Nephron progenitor cell (in vitro differentiated cells): ENCODE measurements at places on chromosomes 13 and 19.

DNA sequence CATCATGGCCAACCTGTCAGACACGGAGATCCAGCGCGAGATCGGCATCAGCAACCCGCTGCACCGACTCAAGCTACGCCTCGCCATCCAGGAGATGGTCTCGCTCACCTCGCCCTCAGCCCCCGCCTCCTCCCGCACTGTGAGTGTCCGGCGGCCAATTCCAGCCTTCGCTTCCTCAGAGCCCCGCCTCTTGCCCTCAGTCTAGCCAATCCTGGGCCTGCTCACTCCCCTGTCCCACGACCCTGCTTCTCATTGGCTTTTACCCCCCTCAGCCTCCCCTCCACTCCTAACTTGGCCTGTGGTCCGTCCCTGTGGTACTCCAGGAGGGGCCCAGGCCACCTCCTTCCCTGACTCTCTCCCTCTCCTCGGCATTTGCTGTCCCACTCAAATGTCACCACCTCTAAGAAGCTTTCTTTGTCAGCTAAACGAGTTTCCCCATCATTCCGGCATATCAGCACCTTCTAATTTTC is 12.3 kb downstream of the HRC start:
- DNase-seq, result peak; percentile 95

DNA sequence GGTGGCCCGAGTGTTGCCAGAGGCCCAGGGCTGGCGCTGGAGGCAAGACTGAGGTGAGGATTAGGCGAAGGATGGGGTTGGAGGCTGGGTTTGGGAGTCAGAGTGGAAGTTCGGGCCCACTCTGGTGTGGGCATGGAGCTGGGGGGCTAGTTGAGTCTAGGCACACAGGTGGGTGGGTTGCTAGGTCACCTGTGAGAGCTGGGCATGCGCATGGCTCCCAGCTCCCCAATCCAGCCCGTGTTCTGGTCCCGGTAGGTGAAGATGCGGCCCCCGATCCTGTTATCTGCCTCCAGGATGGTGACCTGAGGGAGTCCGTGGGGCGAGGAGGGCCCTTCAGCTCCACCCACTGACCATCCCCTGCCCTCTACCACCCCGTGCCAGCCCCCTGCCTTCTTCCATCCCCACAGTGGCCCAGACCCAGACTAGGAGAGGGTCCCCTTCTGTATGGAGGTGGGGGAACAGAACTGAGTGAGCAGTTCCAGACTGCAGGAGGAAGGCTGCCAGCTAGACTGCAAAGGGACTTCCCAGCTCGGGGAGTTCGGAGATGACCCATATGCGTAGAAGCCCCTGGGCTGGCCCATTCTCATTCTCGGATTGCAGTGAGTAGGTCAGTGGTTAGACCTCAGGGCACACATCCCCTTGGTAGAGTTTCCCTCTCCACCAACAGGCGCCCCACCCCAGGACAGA is 1.7 kb downstream of the IL4I1 start:
- no peak for DNase-seq

DNA sequence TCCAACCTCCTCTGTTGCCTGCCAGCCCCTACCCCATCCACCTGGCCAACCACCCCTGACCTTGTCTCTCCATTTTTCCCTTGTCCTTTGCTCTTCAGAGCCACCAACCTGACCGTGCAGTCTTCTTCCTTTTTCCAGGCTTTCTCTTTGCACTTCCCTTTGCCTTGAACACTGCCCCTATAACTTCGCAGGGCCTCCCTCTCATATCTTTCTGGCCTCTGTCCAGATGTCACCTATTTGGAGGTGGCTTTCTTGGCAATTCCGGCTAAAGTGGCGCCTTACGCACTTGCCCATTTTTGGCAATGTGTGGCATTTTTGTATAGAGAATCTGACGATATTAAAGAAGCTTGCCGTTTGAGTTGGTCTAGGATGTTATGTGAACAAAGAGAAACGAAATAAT is 844 bp downstream of the ZNF543 start:
- DNase-seq, result no peak

GRCh38 chr19:28710278-28710677 is 502.7 kb downstream of the UQCRFS1 start:
- DNase-seq, result peak; percentile 21

DNA sequence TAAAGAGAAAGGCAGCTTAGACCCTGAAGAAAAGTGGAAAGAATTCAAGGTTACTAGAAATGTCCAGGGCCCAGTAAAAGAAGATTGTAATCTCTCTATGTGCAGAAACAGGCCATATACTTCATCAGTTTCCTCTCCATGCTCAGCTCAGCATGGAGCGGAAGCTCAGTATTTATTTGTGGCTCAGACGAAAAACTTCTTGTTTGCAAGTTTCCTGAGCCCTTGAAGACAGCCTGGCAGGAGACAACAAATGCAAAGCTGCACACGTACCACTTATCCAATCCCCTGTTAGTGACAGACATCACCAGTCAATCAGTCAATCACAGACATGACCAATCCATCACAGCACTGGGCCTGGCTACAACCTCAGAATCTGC is 8.1 kb upstream of the KLF2 start:
- no peak for DNase-seq

GRCh38 chr19:31285744-31286143 is 63.5 kb downstream of the TSHZ3 start:
- no peak for DNase-seq

DNA sequence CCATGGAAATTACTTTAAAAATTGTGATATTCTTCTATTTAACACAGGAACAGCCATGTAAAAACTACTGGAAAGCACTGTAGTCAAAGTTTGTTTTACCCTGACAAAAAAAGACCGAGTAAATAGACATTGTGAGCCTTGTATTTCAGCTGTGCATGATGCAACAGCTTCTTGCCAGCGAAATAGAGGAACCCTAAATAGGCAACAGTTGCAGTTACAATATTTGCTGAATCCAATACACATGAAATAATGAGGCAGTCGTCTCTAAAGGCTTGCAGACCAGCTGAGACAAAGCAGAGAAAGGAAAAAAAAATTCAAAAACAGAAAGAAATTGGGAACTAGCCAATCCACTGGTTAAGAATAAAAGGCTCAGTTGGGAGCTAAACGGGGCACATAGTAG is 1001.1 kb downstream of the OLFM4 start:
- no peak for DNase-seq

DNA sequence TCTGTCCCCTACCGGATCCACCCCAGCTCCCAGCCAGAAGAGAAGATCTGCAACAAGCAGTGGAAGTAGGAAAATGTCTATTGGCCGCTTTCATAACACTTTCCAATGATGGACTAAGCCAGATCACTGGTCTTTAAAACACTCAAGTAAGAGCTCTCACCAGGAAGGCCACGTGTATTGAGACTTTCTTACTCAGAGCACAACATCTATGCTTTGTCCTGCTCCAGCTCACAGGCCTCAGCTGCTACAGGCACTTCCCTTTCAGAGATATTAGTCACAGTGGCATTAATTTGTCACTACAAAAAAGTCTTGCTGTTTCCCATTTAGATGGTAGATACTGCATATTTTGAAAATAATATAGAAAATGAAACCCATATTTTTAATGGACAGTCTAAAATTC is 164.2 kb downstream of the ABCC4 start:
- DNase-seq, result no peak

- DNase-seq, result no peak
These were observed 38.9 kb upstream of the ZNF835 start for GRCh38 chr19:56710437-56710836.

GRCh38 chr19:16889366-16889882 is 625 bp downstream of the F2RL3 start:
- DNase-seq, result no peak

DNA sequence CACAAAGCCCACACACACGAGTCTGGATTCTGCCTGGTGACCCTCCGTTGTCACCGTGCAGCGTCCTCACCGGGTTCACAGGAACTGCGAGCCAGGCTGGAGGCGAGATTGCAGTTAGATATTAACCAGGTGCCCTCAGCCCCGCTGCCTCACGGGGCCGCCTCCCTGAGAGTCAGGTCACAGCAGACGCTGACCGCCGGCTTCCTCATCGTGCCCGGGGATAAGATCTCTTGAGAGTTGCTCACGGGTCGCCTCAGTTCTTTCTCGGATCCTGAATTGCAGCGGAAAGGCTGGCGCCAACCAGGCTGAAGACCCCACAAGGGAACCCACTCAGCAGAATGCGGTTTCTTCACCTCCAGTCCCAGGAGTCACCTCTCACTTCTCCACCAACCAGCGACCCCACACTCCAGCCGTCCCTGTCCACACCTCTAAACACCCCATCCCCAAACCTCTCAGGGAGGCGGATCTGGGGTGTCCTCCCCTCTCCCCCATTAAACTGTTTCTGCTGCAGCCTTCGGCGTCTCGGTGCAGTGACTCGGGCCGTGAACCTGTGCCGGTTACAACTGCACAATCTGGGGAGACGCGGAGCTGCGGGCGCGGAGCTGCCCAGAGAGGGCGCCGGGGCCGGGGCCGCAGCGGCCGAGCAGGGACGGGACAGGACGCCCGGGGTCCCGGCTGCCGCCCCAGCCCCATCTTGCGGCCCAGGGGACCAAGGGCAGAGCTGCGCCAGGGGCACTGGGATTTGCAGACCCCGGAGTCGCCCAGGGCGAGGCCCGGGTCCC is 591 bp downstream of the ZNF823 start:
- peak; percentile 61 for DNase-seq

- DNase-seq, result no peak
These were observed 4.0 kb upstream of the IRGC start for GRCh38 chr19:43711751-43712355.

GRCh38 chr19:40774916-40775631 is at the start of gene MIA:
Gene MIA (plus strand): TSS chr19:40775521. CDS start chr19:40775543, 22 bp downstream.
- DNase-seq, result no peak

DNA sequence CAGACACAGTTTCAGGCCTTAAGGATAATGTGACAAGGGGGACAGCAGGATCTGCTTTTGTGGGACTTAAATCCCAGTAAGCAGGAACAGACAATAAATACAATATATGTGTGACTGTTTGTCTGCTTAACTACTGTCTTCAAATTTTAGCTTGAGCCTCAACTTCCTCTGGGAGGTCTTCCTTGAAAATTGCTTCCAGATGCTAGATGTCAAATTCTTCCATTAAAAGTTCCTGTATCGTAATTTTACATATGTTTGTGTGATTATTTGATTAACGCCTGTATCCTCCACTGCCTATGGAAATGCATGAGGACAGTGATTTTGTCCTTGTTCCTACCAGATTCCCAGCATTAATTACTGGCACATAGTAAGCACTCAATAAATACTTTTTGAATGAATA is 385.5 kb downstream of the NDFIP2 start:
- DNase-seq, result no peak

DNA sequence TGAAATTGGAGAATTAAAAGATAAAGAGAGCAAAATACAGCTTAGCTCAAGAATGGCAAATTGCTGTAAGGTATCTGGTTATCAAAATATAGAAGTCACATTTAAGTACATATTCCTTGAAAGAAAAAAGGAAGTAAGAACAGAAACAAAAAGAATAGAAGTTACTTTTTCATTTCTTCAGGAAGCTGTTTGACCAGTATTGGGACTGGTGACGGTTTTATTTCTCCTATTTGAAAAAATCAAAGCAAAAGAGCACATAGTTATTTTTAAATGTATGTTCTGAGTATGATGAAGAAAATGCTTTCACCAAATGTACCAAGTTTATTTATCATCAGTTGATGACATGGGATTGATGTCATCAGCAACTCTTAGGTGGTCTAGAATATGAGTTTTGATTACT is 83.1 kb upstream of the OXGR1 start:
- DNase-seq, result no peak

DNA sequence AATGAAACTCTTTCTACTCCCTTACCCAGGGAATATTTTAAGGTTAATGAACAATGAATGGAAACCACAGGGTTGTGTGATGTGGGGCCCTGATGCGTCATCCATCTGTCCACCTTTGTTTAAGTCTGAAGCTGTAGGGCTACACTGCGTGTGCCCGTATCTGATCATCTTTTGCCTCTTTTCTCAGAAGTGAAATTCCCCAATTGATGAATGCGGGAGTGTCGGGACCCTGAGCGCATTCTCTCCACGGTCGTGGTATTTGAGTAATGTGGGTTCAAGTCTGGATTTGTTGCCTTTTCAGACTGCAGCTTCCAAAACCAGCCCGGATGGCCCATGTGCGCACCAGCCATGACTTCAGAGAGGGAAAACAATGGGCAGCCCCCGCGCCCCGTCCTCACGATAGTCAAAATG is 112.3 kb downstream of the COL4A2 start:
- DNase-seq, result no peak

- no peak for DNase-seq
These were observed 10.9 kb downstream of the MKNK2 start for GRCh38 chr19:2039959-2040646.
